ENCODE measurements at places on chromosomes 5 and 9.

DNA sequence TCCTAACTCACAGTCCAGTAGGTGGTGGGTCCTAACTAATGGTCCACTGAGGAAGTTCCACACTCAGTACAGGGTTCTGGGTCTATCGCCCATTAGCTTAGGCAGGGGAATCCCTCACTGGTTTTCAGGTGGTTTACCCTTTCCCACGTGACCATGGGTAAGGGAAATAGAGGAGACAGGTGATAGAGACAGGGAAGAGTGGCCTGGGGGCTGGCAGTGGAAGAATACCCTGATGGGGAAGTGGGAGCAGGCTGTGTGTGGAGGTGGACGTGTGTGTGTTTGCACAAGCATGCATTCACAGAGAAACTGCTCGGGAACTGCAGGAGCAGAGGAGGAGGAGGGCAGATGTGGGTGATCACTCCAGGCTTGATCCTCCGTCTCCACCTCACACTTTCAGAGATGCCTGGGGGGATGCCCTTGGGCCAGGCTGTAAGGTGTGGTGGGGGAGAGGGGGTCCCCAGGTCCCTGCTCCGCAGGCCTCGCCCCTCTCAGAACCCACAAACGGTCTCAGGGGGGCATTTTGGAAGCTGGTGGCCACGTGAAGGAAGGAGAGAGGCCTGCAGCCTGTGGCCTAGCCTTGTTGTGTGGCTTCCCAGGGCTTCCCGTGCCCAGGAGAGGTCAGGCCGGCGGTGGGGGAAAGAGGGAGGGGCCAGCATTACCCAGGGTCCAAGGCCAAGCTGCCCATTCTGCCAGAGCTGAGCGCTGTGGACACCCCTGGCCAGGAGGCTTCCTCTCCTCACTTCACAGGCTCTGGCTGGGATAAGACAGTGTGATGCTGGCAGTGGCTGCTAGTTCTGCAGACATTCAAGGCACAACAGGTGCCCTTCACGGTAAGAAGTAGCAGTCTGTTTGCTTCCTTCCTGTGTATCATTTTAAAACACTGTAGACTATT is 80.0 kb downstream of the OTULIN start:
- no peak for DNase-seq

DNA sequence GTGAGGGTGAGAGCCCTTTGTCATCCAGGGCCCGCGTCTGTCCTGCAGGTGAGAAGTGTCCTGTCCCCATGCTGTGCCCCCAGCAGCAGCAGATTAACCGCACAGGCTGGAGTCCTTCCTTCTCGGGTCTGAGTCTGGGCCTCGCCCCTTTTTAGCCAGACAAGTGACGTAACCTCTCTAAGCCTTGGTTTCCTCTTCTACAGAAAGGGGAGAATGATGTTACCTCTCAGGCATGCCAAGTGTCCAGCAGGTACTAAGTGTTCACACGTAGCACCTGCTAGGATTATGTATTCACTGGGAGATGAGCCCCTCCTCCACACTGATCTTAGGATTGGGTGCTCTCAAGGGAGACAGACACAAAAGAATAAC is 6.9 kb downstream of the NEURL1B start:
- no peak for DNase-seq

DNA sequence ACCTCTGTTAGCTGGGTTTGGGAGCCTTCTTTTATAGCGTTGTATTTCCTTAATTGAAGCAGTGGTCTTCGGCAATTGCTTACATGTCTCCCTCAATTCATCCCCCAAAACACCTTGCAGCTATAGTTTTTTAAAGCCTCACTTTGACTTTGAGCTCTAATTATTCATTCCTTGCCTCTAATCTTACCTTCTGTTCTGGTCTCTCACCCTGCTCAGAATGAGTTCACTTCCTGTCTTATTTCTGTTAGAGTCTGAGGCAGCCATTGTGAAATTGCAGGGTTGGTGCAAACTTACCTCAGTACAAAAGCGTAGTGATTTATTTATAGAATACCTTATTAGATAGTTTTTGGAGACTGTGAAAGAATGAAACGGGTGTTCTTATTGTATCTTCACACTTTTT is 35.0 kb downstream of the AOPEP start:
- DNase-seq: no peak

DNA sequence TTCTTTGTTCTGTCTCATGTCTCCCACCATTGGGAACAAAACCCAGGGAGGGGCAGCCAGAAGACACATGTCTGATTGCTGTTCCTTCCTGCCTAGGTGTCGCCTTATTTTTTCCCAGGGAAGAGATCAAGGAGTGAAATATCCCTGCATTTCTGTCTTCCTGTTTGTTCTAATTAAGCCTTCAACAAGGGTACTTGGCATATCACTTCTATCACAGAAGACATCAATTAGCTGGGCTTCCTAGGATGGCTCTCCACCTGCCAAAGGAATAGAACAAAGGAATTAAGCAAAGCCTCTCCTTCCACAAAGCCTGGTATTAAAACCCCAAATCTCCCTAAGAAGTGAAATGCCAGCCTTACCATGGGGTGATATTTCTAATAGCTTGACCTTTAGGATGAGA is 299.5 kb upstream of the CD180 start:
- DNase-seq: no peak

DNA sequence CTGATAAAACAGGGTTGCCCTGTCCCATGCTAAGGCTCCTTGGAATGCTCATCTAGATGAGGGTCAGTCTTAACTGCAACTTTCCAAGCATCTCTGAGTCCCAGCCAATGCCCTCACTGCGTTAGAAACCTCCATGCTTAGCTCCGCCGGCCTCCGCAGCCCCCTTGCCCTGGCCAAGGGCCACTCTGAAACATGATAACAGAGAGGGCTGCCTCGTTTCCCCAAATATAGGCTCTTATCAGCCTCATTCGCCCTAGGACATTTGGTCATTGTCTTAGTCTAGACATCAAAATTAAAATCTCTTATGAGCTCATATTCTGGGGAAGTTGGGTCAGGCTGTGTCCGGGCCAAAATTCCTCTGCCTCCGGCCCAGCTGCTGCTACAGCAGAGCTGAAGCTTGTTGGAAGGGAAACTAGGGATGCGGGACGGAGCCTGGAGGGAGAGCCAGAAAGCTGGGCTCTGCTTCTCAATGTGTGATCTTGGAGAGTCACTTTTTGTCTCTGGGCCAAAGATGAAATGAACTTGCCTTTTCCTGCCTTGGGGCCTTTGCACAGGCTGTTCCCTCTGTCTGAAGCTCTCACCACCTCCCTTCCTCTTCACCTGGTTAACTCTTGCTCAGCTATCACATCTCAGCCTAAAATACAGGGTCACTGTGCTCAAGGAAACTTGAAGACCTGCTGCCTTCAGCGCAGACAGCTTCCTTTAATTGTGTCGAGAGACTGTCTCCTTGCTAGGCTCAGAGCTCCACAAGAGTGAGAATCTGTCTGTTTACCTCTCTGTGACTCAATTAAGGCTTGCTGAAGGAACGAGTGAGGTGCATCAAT is 191.3 kb downstream of the RGS3 start:
- DNase-seq: no peak

GRCh38 chr5:167447466-167448375 is 843.7 kb upstream of the WWC1 start:
- DNase-seq: no peak

GRCh38 chr5:178590141-178590923 is at the start of gene COL23A1:
TSS of gene COL23A1 (minus strand) at chr5:178590393.
- no peak for DNase-seq

Measured in activated CD8-positive, alpha-beta memory T cell treated with anti-CD3 and anti-CD28 coated beads for 1 hour (primary cell).